ENCODE measurements at places on chromosomes 7 and 10.

DNA sequence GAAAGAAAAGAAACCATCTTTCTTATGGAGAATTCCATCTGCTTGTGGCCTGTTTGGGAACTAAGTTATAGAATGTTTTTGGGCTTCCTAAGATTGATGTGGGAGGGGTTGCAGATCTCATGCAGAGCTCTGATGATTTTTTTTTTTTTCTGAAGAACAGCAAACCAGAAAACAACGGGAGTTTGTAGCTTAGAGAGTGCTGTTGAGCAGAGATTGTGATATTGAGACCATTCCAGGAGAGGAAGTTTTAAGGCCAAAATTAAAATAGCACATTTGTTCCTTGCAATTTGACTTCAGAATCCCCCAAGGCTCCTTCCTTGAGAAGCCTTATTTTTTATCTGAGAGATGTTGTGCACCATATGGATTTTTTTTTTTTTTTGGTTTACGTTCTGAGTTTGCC lies 159.5 kb upstream of the NRP1 start:
- DNase-seq, result no peak

- DNase-seq, result no peak
Measured at GRCh38 chr10:2529945-2530344, 537.4 kb upstream of the PFKP start.

GRCh38 chr7:52959336-52959735 lies 76.1 kb upstream of the POM121L12 start:
- DNase-seq, result no peak

- DNase-seq, result no peak
Measured at GRCh38 chr10:120426306-120426705, 30.7 kb upstream of the PLPP4 start.

GRCh38 chr7:92612501-92612900 lies 22.3 kb upstream of the FAM133B start:
- no peak for DNase-seq

DNA sequence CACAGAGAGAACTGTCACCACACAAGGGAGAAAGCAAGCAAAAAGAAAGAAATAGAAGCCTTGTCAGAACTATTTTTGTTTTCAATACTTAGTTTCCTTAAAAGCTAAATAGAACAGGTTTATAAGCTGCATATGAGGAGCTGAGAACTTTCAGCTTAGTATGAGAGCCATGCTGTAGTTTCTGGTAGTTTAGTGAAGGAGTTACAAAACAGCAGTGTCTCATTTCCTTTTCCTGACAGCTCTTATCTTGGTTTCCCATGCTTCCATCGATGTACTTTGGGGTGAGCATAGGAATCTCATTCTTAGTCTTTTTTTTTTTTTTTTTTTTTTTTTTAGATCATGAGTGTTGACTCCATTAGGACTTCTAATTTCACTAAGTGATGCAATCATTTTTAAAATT lies 8.6 kb upstream of the CHRM2 start:
- DNase-seq, result no peak

DNA sequence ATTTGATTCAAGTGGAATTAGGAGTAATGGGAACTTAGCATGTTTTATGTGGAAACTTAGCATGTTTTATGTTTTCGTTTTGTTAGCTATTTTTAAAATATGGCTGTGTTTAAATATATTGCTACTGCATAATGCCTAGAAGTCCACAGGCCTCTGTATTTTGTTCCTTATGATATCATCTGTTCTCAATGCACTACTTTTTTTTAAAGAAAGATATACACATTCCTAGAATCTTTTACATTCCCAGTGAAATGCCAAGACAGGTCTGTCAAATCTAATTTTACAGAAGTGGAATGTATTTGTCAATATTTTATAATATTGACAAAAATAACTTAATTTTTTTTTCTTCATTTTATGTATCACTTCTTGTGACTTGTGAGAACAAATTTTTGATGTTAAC lies 51.6 kb downstream of the ST7 start:
- DNase-seq, result no peak

GRCh38 chr7:143487566-143487965 lies 9.9 kb downstream of the TAS2R41 start:
- DNase-seq, result no peak

DNA sequence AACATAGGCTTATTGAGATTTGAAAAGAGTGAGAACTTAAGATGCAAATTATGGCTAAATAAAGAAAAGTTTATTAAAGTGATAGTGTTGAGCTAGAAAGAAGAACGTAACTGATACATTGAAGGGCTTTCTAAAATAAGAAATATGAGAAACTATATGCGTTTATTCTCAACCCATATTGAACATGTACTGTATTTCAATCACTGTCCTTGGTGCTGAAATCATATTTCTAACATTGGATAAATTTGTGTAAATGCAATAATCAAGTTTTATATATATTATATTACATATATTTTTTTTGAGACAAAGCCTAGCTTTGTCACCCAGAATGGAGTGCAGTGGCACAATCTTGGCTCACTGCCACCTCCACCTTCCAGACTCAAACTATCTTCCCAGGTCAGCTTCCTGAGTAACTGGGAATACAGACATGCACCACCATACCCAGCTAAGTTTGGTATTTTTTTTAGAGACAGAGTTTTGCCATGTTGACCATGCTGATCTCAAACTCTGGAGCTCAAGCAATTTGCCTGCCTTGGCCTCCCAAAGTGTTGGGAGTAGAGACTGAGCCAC lies 1065.8 kb downstream of the REEP3 start:
- DNase-seq, result no peak

- no peak for DNase-seq
Measured at GRCh38 chr10:92590623-92591549, 2.0 kb upstream of the KIF11 start.

GRCh38 chr10:79102498-79102874 lies 33.7 kb downstream of the ZMIZ1 start:
- no peak for DNase-seq

GRCh38 chr10:83165265-83165664 lies 974.0 kb upstream of the GHITM start:
- no peak for DNase-seq

- no peak for DNase-seq
Measured at GRCh38 chr10:132149917-132150316, 36.8 kb upstream of the DPYSL4 start.

GRCh38 chr7:34823650-34824258 lies 165.7 kb downstream of the NPSR1 start:
- DNase-seq, result peak; percentile 20
